ENCODE measurements at places on chromosomes 7 and 10. TPM values are rescaled to one million over a fixed set of nuclear protein-coding genes. Genes with fewer than 3 reads are reported as not detected.

GRCh38 chr7:130719541-130719940 lies 14.5 kb downstream of the KLF14 start:
- no peak for DNase-seq

DNA sequence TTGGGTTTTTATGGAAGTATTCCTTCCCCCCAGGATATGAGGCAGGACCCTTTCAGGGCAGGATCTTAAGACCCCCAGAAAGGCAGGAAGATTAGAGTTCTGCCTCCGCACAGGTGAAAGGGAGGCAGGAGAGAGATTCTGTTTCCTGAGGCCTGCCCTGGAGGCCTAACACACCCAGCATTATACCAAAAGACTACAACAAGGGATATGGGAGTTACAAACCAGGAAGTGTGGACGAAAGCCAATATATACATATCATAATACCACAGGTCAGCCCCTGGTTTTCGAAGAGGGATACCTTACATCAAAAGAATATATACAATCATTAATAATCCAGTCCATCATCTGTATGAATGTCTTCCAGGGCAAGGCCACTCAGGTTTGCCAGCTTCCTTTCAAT lies 14.2 kb downstream of the MINPP1 start:
- no peak for DNase-seq

Gene LRRTM3
- not detected for total RNA-seq

GRCh38 chr10:123993534-123994416 lies 99.6 kb downstream of the CHST15 start:
- no peak for DNase-seq

DNA sequence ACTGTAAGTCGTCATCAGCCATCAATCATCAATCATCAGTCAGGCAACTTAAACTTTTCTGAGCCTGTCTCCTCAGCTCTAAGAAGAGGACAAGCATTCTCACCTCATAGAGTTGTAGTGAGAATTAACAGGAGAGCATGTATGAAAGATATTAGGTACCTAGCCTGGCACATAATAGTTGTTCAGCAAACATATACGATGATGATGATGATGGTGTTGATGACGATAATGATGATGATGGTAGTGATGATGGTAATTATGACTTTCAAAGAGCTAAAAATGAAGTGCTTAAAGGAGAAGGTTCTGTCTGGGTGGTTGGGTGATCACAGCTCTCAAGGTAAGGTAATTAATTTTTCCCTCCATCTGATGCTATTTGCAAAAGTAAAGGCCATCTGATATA lies 55.1 kb upstream of the ADRB1 start:
- DNase-seq = no peak
